Activated CD4-positive, alpha-beta T cell treated with anti-CD3 and anti-CD28 coated beads for 24 hours (primary cell): ENCODE measurements at places on chromosomes 1 and 21.

DNA sequence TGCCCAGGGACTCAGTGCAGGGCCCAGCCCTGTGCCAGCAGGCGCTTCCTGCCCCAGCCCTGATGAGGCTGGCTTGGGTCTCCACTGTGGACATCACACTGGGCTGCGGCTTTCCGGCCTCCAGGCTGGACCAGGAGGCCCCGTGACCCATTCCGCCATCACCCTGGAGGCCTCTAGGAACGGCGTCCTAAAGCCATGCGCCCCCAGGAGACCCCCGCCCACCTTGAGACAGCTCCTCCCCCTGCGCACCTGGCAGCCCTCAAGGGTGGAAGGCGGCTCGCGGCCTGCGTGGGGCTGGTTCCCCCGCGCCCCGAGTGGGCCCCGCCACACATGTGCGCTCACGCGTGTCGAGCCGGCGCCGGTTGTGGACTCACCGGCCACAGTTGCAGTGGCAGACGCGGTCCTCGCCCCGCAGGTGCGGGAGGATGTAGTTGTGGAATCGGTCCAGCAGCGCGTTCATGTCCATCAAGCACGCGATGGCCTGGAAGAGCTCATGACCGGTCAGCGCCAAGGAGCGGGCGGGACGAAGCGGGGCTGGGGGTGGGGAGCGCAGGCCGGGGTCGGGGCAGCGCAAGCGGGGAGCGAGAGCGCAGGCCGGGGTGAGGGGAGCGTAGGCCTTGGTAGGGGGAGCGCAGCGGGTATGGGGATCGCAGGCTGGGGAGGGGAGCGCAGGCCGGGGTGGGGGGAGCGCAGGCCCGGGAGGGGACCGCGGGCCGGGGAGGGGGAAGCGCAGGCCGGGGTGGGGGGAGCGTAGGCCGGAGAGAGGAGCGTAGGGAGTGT lies 924 bp downstream of the TMEM240 start:
- no peak for DNase-seq

GRCh38 chr1:162691999-162692575 lies 59.8 kb downstream of the DDR2 start:
- DNase-seq = no peak

- no peak for DNase-seq
Observed at GRCh38 chr1:239982762-239983161, 108.9 kb upstream of the FMN2 start.

DNA sequence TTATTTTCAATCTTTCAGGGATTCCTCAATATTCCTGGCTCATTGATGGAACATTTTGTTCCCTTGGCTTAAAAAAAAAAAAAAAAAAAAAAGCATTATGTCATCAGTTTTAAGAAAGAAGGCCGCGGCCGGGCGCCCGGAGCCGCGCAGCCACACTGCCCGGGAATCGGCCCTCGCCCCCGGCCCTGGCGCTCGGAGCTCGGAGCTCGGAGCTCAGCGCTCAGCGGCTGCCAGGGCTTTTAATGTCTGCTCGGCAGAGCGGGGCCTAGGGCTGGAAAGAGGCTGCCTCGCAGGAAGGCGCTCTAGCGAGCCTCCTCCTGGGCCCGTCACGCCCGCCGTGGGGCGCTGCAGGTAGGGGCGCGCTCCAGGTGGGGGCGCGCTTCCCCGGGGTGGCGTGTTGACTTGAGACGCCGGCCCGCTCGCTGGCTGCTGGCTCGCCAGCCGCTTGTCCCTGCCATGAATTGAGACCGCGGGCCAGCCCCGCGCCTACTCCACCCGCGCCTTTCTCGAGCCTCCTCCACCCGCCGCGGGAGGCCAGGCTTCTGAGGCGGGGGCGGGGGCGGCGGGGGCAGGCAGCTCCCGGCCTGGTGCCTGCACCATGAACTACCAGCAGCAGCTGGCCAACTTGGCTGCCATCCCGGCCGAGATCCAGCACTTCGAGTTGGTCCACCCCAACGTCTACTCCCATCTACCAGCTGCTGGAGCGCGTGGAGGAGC lies 5.4 kb upstream of the TDRD5 start:
- no peak for DNase-seq

GRCh38 chr1:90709535-90709934 lies 7.6 kb downstream of the BARHL2 start:
- no peak for DNase-seq

- DNase-seq = peak; percentile 24
Observed at GRCh38 chr1:205325334-205325884, 3.9 kb upstream of the NUAK2 start.

DNA sequence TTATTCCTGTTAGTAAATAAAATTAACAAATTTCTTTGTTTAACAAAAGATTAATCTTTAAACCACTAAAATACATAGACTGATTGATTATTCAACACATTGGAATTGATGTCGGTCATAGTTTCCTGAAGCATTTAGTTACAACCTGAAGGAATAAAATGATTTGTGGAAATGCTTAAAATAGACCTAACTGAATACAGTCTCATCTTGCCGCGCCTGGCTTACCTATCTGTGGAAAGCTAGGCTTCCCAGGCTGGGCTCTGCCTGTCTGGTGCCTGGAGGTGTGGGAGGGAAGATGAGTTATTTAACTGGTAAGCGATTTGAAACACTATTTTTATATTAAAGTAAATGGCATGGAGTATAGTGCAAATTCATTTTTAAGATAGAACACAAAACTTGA lies 10.2 kb downstream of the RHOU start:
- DNase-seq = no peak

DNA sequence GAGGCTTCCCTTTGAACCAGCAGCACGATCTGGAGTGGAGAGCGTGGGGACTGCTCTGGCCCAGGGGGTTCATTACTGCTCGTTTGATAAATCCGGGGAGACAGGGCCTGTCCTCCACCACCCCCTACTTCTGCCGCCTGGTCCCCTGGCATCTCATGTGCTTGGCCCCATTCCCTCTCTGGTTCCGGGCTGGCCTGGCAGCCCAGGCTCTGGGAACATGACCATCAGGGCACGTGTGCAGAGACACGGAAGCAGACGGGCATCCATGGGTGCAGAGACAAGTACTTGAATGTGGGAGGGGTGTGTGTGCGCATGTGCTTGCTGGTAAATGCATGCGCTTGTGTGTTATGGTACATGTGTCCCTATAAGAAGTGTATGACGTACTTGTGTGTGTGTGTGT lies 75.5 kb downstream of the KIRREL1 start:
- no peak for DNase-seq

GRCh38 chr1:195394567-195394966 lies 1213.7 kb downstream of the KCNT2 start:
- DNase-seq = no peak

DNA sequence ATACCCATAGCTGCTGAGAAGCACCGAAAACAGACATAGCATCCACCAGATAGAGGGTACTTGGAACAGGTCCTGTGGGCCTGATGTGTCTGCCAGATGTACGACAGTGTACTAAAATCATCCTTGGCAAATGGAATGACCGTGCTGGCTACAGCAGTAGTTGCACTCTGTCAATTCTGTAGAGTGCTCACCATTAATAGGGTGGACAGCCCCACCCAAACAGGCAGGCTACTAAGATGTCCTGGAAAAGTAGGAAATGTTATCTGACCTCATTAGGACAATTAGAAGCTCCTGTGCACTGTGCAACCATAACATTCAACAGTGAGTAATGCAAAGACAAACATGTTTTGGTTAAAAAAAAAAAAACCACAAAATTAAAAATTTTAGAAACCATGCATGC lies 106.2 kb downstream of the PTPN14 start:
- no peak for DNase-seq

DNA sequence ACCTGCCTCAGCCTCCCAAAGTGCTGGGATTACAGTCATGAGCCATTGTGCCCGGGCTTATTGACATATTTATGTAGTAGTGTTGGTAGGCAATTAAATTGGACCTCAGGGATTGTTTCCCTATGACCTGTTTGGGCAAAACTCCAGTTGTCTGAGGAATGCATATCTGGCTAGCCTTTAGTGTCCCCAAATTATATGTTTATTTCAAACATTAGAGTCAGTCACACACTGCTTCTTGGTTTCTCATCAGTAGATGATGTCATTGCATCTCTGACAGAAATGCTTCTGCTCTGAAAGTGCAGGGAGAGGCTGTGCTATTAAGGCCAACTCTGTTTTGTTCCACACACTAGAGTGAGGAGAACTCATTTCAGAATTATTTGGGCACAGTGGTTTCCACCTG lies 12.5 kb downstream of the PIP5K1A start:
- DNase-seq = no peak

GRCh38 chr1:185087746-185088145 lies 42.4 kb downstream of the RNF2 start:
- DNase-seq = no peak

DNA sequence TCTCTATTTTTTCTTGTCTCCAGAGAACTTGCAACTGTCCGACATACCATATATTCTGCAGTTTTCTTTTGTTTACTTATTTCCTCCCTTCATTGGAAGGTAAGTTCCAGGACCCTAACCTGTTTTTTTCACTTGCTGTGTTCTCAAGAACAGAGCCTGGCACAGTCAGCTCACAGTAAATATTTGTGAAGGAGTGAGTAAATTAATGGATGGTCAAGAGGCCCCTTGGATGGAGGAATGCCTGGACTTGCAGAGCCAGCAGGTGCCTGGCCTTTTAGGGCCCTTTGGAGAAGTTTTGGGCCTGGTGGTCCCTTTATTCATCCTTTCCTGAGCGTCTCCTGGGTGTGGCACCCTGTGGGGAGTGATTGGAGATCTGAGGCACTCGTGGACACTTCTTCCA lies 182.1 kb upstream of the POU3F1 start:
- DNase-seq = no peak

GRCh38 chr1:63023637-63024036 lies 239.7 kb downstream of the ATG4C start:
- DNase-seq = no peak

DNA sequence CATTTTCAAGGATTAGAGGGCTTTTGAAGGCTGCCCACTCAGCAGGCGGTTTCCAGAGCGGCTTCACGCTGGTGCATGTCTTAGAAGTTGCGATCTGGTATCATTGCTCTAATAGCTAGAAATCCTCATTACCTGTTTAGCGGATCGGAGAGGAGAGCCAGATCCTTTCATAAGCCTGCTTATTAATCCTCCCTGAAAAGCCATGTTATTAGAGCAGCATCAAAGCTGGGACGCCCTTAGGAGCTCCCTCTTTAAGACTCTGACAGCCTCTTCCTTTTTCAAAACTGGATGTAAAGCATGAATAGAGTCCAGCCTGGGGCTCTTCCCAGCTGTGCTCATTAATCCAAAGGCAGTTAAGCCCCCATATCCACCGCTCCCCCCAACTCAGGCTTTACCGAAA lies 13.9 kb upstream of the CTSE start:
- DNase-seq = no peak

GRCh38 chr1:222912730-222913129 lies 97.9 kb downstream of the DISP1 start:
- no peak for DNase-seq

DNA sequence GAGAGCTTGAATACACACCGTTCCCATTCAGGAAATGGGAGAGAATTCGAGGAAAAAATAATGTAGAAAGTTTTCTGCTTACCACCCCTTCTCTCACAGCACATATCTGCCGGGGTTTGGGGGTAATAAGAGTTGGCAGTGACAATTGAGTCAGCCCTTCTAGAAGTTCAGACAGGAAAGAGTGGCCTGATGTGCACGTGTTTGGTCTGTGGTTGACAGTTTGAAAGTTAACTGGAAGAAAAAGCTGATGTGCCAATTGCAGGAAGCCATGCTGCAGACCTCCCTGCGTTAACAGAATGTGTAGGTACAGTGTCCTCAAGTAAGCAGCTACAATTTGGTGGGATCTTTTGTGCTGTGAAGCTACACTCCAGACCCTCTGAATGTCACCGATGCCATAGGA lies 50.9 kb downstream of the DHX9 start:
- DNase-seq = no peak

DNA sequence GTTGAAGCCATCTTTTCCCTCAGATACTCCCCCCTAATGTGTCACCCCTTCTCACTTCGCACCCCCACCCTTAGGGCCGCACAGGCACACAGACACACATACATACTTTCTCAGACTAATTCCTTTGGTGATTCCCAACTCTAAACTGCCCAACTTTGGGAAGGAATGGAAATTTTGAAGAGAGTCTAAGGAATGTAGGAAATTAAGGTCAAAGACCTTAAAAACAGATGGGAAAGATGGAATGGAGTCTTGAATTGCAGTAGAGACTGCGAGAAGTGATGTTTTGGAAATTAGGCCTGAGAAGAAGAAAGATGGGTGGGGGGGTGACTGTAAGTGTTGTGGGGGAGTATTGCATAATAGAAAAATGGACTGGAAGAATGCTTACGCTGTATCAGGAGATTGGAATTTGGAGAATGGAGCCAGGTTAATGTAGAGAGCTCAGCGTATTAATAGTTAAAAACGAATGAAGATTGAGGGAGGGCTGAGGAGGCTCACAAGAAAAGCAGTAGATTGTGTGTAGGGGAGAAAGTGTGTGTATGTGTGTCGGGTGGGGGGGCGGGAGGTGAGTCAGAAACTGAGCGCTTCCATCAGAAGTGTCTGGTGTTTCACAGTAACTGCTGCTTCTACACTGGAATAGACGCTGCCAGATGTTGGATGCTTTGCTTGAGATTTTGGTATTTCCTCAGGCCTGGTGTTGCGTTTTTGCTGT lies 1.7 kb downstream of the PIP5K1A start:
- no peak for DNase-seq

- DNase-seq = no peak
Observed at GRCh38 chr1:151542710-151543129, 2.6 kb downstream of the TUFT1 start.

GRCh38 chr1:172246521-172247390 lies 173.7 kb upstream of the C1orf105 start:
- no peak for DNase-seq

DNA sequence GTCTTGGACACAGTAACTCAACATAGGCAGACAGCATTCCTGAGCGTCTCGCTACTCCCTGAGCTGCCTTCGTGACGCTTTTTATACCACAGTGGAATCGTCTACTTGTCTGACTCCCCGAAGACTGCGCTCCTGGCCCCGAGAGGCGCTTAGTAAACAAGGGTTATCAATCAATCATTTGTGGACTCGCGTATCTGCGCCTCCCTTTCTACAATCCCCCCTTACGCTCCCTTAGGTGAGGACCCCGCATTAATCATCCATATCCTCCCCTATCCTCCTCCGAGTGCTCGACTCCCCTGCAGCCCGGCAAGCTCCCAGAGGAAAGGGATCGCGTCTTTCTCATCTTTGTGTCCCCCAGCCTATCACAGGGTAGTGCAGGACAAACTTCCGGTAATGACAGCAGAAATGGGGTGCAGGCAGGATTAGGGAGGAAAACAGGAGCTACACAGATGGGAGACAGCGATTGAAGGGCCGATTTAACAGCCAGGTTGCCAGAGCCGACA lies 522 bp downstream of the TMEM59 start:
- DNase-seq = peak; percentile 11

GRCh38 chr1:203275656-203276272 lies 29.6 kb upstream of the BTG2 start:
- no peak for DNase-seq

GRCh38 chr1:43968348-43968948 lies 1.4 kb upstream of the DPH2 start:
- DNase-seq = no peak

- peak; percentile 16 for DNase-seq
Observed at GRCh38 chr1:48677306-48678287, 99.1 kb downstream of the BEND5 start.
